ENCODE measurements at places on chromosomes 4 and X.

DNA sequence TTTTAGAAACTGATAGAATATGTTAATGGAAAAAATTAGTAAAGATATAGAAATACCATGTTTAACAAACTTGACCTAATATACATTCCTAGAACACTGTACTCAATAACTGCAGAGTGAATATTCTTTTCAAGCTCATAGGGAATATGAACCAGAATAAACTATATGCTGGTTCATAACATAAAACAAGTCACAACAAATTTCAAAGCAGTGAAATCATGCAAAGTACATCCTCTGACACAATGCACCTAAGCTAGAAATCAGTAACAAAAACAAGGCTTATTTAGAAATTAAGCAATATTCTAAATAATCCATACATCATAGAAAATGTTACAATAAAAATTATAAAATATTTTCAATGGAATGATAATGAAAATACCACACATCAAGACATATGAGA is 9.2 kb upstream of the SEPSECS start:
- no peak for DNase-seq

GRCh38 chr4:155924637-155925036 is 21.1 kb downstream of the TDO2 start:
- DNase-seq, result no peak

GRCh38 chr4:91681544-91681943 is 622.2 kb upstream of the GRID2 start:
- no peak for DNase-seq

DNA sequence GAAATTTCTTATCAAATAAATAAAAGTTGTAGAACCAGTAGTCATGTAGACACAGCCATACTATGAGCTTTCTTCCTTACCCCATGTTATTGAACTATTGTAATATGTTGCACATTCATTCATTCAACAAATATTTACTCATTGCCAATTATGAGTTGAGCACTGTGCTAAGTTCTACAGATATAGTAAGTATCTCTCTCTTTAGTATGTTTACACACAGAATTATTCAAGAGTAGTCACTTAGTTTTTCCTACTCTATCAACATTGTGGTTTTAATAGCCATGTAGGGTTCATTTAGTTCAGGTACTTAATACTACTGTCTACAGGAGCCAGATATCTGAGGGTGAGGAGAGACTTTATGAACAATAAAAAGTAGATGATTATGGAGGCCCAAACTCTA is 86.2 kb downstream of the TEX13A start:
- DNase-seq, result no peak

Measured in central memory CD8-positive, alpha-beta T cell (primary cell).